Endodermal cell (in vitro differentiated cells): ENCODE measurements at places on chromosomes 2 and 18. TPM values are rescaled to one million over a fixed set of nuclear protein-coding genes. Genes with fewer than 3 reads are reported as not detected.
A peak's percentile ranks its signal among the peaks of the same experiment; 100 is the strongest.

DNA sequence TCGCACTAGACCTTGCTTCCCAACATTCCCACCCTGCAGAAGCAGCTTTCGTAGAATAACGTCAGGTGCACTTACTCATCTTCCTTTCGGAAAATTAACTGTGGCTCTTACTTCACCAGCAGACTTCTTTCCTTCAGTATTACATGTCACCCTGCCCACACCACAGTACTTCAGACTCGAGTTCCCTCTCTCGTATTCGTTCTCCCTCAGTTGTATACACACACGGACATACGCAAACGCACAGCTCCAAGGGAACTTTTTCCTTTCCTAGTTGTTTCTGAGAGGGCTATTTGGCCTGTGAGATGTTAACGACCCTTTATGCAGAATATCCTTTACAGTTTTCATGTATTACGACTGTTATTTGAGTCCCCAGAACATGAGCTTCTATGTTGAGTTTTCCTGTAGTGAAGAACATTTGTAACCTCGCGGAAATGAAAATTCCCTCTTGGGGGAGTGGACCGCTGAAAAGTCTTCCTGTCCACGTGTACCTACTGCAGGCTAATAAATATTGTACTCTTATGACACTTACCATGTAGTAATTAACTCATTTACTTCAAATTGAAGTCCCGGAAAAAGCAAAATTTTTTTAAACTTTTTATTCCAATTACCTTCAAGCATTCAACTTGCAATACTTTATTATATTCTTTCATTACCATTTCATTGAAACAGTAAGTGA lies 908 bp downstream of the ERLEC1 start:
- peak; percentile 53 for DNase-seq

- DNase-seq = no peak
Observed at GRCh38 chr2:32805104-32806095, 141.4 kb upstream of the LTBP1 start.

DNA sequence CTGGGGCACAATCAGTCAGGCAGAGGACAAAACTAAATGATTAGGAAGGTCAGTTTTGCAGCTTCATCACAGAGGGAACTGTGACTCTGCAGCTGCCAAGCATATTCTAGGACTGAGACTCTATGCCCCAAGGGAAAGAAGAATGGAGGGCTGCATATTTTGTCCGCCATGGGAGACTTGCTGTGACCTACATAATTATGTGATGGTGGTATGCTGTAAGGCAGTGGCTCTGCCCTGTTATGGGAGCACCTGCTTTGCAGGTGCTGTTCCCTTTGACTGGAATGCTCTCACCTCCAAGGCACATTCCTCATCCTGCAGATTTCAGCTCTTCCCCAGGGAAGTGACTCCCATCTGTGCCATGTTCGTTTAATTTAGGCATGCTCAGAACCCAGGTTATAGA lies 261.9 kb upstream of the EPHA4 start:
- DNase-seq = no peak

GRCh38 chr2:153819074-153819473 lies 52.6 kb upstream of the GALNT13 start:
- no peak for DNase-seq

DNA sequence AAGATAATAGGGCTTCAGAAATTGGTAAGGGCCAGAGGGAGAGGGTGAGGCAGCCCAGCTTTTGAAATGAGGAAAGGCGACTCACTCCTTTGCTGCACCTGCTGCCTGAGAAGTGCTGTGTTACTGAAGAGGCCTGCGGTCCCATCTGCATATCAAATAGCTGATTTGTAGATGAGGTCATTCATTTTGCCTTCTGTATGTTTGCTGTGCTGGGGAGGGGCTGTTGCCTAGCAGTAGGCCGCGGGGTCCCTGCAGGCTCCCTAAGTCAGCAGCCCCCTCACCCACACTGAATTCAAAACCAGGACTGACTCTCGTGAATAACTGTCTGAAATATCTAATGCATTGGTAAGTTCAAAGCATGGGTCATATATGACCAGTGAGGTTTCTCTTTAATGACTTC lies 377.2 kb downstream of the SOX11 start:
- peak; percentile 68 for DNase-seq

DNA sequence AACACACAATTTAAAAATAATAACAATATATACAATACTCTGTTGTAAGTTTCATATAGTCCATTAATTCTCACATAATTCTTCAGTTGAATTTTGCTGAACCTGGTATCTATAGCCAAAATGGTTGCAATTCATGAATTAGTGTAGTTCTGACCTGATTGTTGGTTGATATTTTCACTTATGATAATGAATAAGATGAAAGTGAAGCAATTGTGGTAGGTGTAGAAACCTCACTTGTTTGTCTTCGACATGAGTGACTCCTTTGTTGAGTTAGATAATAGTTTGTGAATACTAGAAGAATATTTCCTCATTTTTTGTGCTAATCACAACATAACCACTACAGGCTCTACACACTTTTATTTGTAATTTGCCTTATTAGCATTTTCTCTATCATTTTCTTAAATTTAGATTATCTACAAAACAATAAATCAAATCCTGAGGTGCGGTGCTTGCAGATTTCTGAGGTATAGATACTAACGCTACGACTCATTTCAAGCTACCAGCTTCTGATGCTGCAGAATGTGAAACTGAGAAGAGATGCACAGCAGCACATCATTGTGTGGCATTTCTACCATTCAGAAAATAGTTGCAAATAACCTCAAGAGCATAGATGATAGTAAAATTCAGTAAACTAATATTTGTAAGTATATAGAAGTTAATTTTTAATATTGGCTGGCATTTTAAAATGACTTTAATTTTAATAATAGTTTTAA lies 117.9 kb downstream of the KCNH7 start:
- no peak for DNase-seq

GRCh38 chr18:24499814-24500213 lies 39.4 kb downstream of the HRH4 start:
- no peak for DNase-seq

GRCh38 chr2:42754021-42754775 lies 9.7 kb downstream of the OXER1 start:
- no peak for DNase-seq

DNA sequence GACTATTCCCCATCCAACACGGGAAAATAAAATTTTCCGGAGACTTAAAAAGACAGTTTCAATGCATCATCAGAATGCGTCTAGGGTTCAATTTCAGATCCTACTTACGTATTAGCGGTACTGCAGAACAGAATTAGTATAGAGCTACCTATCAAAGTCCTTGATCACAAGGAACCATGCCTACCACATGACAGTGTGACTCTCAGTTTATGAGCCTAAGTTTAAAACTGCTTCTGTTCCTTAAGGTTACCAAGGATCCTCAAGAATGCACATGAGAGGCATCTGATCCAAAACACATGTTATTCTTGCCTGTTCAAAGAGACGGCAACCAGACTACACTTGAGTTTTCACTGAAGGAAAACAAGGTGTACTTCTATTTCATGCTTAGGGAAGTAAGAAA lies 369.7 kb downstream of the EPHA4 start:
- DNase-seq = no peak

GRCh38 chr2:210410542-210410941 lies 66.0 kb downstream of the LANCL1 start:
- DNase-seq = no peak

DNA sequence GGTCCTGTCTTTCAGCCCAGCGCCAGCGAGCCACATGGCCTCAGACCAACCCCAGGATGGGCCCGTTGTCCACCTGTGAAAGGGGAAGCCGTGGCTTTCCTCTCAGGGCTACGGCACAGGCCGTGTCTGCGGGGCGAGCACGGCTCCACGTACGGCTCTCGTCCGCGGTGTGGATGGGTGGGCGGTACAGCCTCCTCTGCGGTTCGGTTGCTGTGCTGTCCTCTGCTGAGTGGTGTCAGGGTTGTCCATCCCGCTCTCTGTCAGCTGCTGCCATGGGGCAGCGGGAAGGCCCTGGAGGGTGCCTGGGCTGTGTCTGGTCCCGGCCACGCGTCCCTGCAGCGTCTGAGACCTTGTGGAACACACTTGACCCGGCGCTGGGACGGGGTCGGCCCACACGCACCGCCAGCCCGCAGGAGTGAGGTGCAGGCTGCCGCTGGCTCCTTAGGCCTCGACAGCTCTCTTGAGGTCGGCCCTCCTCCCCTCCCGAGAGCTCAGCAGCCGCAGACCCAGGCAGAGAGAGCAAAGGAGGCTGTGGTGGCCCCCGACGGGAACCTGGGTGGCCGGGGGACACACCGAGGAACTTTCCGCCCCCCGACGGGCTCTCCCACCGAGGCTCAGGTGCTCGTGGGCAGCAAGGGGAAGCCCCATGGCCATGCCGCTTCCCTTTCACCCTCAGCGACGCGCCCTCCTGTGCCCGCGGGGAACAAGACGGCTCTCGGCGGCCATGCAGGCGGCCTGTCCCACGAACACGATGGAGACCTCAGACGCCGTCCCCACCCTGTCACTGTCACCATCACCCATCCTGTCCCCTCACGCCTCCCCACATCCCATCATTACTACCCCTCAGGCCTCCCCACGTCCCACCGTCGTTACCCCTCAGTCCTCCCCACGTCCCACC lies 128.7 kb downstream of the NFATC1 start:
- DNase-seq = peak; percentile 46

GRCh38 chr18:52216666-52217065 lies 123.3 kb upstream of the DCC start:
- DNase-seq = no peak

- DNase-seq = no peak
Observed at GRCh38 chr2:162928356-162928755, 89.8 kb upstream of the KCNH7 start.

DNA sequence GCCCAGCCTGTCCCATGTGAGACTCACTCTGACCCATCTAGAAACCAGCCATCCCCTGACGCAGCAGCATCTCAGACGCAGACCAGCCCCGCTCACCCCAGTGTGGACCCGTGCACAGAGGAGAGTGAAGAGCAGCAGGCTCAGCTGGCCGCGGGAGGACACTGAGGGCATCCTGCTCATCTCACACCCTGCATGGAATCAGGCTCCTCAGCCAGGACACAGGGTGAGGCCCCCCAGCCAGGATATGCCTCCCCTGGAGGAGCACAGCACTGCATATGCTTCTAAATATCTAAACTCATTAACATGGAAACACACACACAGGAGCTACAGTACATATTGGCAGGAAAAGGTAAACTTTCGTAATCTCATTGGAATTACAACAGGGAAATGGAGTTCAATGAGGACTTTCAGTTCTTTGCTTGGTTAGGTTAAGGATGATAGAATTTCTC lies 34.4 kb downstream of the NEMP2 start:
- DNase-seq = no peak

DNA sequence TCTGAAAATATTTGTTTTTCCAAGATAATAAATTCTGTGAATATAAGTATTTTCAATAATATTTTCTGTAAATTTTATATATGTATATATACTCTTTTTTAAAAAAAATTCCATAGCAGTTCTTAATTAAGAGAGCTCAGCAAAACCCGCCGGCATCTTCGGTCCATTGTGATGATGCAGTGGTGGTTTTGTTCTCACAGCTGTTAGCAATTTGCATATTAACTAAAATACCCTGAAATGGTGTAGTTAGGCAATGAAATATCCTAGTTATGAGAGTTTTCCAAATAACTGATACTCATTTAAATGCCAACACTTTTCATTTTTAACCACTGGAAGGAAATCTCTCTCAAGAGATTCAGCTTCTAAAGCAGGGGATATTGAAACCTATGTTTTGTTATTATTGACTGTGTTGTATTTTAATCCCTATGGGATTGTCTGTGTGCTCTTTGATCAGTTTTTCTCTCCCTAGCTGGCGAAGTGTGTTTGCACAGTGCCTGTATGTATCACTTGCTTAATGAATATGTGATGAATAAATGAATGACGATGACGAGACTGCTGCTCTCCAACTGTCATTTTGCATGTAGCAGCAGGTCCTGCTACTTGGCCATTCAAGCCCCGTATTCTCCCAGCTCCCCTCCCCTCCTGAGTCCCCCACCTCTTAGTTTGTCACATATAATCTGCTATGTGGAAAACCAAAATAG lies 42.4 kb downstream of the PSMG2 start:
- no peak for DNase-seq

GRCh38 chr2:68458981-68459380 lies 8.1 kb downstream of the FBXO48 start:
- no peak for DNase-seq

GRCh38 chr2:237156031-237156856 lies 70.6 kb downstream of the COPS8 start:
- DNase-seq = no peak

- no peak for DNase-seq
Observed at GRCh38 chr2:225472161-225472560, 72.7 kb downstream of the NYAP2 start.

DNA sequence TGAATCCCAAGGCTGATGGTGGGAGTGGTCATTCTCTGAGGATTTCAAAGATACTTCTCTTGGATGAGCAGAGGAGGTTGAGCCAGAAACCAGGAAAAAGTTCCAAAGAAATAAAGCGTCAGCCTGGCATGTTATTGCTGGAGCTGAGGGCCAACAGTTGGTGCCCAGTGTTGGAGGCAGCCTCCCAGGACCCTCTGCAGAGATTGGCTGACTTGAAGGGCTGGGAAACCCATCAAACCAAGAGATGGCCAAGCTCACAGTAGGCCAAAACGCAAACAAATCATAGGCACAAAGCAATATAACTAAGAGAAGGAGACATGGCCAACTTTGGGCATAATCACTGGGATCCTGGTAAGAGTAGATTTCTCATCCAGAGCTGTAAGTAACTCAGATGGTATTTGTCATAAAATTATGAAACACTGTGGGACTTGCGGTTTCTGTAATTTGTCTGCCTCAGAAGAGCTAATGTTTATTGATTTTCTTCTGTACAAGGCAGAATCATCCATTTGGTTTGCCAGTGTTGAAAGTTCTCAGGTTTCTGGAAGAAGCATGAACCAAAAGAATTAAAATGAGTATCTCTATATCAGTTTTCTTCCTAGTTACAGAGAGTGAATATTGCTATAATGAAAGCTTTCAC lies 108.3 kb downstream of the ATL2 start:
- DNase-seq = no peak

GRCh38 chr18:79828258-79828657 lies 30.5 kb downstream of the KCNG2 start:
- no peak for DNase-seq

- no peak for DNase-seq
Observed at GRCh38 chr2:47535996-47536395, 133.0 kb downstream of the MSH2 start.

- DNase-seq = no peak
Observed at GRCh38 chr18:6593142-6593885, 136.2 kb upstream of the ARHGAP28 start.

The LHCGR gene
- total RNA-seq = not detected in 3 replicates

The CYP26B1 gene
- total RNA-seq = 0.34 to 1.8 TPM (median 0.91 TPM) in 3 replicates

The TCF23 gene
- not detected in 2 replicates for total RNA-seq

The PLA2R1 gene
- 1.8 and 2.2 TPM in 2 replicates for total RNA-seq

The CNDP1 gene
- 0.21 to 0.42 TPM in 2 of 3 replicates, not detected in the other for total RNA-seq

The AQP4 gene
- 2.0 and 2.1 TPM in 2 replicates for total RNA-seq

The UGT1A8 gene
- total RNA-seq = not detected in 3 replicates

The AGPS gene
- 69.2 to 76.8 TPM (median 75.4 TPM) in 3 replicates for total RNA-seq
